ENCODE measurements at places on chromosomes 13 and 19. TPM values are rescaled to one million over a fixed set of nuclear protein-coding genes. Genes with fewer than 3 reads are reported as not detected.

- no peaks in the 10 kb centered on the region for H3K27me3 ChIP-seq
- H3K36me3 ChIP-seq: 0 out of 2 replicates have a peak, but pooled peaks cover 4% of the 10 kb centered on the region
- H3K4me1 ChIP-seq: no peaks in the 10 kb centered on the region
- no peak overlapping the region for H3K27ac ChIP-seq
- H3K4me3 ChIP-seq: no peak overlapping the region
Observed at GRCh38 chr13:97468331-97468730, 34.4 kb downstream of the RAP2A start.

DNA sequence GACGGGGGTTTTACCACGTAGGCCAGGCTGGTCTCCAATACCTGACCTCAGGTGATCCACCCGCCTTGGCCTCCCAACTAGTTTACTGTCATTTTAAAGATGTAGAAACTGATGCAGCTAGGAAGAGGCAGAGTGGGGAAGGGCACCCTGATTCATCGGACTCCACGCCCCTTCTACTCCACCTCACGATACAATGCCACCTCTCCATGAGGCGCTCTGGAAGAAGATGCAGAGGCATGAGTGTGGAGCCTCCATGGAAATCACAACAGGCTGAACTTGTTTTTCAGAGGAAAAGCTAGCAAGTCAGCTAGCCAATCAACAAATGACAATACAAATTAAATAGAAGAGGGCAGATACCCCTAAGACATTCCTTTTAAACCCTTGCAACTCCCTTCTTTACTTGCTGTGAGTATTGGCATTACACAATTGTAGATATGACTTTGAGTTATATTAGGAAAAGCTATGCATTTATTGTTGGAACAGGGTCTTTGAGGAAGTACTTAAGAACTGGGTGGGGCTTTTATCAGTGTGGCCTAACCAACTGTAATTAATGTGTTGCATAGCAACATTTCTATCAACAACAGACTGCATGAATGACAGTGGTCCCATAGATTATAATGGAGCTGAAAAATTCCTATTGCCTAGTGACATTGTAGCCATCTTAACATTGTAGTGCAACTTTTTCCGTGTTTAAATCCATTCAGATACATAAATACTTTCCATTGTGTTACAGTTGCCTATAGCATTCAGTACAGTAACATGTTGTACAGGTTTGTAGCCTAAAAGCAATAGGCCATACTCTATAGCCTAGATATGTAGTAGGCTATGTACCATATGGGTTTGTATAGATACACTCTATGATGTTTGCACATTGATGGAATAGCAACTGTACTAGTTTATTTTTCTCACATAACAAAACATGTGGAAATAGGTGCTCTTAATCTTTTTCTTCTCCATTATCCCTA, 17.6 kb downstream of the WDFY2 start:
- H3K4me1 ChIP-seq: peaks cover 52% of the 10 kb centered on the region
- H3K36me3 ChIP-seq: peaks cover 28% of the 10 kb centered on the region
- DNase-seq: no peak
- no peak overlapping the region for H3K27ac ChIP-seq
- no peaks in the 10 kb centered on the region for H3K27me3 ChIP-seq
- H3K4me3 ChIP-seq: no peak overlapping the region

NDUFA11 gene
- total RNA-seq: 321 TPM

CYP2B6 gene
- total RNA-seq: not detected

DNA sequence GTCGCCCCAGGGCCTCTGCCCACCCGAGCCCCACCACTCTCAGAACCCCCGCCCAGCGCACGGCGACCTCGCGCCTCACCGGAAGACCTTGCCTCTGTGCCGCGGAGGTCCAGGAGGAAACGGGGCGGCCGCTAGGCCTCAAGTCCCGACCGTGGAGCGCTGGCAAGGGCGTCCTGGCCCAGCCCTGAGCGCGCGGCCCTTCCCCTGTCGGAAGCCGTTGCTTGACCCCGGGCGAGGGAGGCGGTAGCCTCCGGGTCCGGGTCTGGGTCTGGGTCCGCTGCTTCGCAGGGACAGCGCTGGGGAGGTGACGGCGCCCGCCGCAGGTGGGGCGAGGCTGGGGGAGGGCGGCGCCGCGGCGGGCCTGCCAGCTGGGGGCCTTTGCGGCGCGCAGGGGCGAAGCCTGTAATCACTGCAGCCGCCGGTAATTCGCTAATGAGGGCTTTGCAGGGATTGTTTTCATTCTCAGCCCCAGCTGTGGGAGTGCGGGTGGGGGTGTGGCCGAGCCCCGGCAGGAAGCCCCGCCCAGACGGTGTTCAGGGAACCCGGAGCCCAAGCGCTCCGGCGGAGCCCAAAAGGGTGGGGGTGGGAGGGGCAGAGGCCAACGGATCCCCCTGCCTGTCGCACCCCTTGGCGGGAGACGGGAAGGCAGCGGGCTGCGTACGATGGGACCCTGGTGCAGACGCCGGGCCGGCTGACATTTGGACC, 8.6 kb downstream of the C19orf25 start:
- peak overlapping the region; percentile 51 for H3K27ac ChIP-seq
- H3K4me3 ChIP-seq: peak overlapping the region; percentile 83
- DNase-seq: no peak
- H3K27me3 ChIP-seq: peaks cover 8% of the 10 kb centered on the region

LRP3 gene
- 2.2 TPM for total RNA-seq

GRCh38 chr19:21584537-21584936, 79.1 kb downstream of the ZNF429 start:
- H3K27ac ChIP-seq: no peak overlapping the region
- no peak overlapping the region for H3K4me3 ChIP-seq
- peaks cover 2% of the 10 kb centered on the region for H3K27me3 ChIP-seq

DNA sequence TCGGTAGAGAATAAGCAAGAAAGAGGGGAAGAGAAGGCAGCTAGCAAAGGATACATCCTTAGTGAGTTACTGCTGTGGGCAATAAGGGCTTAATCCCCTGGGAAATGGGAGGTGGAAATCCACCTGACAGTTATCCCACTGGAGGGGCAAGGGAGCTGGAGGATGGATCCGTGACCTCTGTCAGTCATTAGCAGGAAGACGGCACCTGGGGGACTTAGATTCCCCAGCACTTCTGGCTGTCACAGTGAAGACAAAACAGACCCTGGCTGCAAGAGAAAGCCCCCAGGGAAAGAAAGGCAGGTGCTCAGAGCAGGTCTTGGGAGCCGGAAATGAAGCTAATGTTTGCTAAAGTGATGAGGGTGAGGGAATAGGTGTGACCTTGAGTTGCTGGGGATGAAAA, 70.4 kb upstream of the MRI1 start:
- no peak overlapping the region for H3K27ac ChIP-seq
- no peak for DNase-seq
- H3K4me1 ChIP-seq: peaks cover 11% of the 10 kb centered on the region

ASF1B gene
- 11.0 TPM for total RNA-seq

DNA sequence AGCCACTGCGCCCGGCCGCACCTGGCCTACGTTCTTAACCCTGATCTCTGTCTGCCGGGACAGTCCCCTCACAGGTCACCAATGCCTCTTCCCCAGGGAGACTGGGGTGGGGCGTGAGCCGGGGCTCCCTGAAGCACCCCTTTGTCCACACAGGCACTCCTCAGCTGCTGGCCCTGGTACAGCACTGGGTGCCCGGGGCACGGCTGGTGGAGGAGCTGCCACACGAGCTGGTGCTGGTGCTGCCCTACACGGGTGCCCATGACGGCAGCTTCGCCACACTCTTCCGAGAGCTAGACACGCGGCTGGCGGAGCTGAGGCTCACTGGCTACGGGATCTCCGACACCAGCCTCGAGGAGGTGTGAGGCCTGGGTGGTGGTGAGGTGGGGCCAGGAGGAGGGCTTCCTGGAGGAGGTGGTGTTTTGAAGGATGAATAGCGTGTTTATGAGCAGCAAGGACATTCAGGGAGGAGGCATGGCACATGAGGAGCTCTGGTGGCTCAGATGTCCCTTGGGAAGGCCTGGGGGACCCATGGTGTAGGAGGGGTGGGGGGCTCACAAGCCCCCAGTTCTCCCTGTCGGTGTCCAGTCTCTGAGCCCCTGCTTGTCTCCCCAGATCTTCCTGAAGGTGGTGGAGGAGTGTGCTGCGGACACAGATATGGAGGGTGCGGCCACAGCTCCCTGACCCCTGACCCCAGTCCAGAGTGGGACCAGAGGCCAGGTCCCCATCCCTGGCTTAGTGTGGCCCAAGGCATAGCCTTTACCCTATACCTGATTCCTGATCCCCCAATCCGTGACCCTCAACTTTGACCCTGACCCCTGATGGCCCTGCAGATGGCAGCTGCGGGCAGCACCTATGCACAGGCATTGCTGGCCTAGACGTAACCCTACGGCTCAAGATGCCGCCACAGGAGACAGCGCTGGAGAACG, 13.5 kb upstream of the ARHGAP45 start:
- peaks cover 3% of the 10 kb centered on the region for H3K27me3 ChIP-seq
- no peak for DNase-seq
- H3K4me3 ChIP-seq: no peak overlapping the region

DNA sequence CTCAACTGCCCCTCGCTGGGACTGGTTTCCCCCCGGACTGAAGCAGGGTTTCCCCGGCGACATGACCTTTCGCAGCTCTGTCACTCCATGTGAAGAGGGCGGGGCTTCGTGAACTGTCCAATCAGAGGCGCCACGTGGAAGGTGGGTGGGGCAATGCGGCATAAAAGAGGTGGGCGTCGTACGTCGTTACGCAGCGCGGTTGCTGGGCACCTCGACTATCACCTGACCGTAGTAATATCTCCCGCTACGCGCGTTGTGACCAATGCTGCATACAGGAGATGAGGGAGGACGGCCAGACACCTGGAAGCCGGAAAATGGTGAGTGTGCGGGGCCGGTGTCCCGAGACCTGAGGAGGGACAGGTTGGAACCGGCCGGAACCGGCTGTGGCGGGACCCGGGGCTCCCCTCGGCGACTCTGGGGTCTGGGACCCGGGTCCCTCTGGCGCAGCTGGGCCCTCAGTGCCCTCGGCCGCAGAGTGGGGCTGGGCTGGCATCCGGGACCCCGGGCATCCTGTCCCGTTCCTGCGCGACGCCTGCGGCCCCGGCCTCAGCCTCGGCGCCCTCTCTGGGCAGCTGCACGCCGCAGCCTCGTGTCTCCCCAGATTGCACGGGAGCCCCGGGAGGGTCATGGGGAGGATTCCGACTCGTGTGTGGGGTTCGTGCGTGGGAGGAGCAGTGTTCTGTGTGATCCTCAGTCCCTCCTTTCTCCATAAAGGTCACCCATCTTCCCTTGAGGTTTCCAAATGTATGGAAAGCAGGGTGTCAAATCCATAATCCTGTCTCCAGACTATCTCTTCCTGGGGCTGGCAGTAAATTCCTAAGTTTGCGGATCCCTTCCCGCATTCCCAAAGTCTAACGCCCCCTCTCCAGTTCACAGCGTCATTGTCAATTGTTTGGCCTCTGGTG, 32.2 kb downstream of the ZNF136 start:
- H3K27me3 ChIP-seq: peaks cover 5% of the 10 kb centered on the region
- DNase-seq: no peak
- no peak overlapping the region for H3K27ac ChIP-seq
- no peak overlapping the region for H3K4me3 ChIP-seq
- no peaks in the 10 kb centered on the region for H3K4me1 ChIP-seq
- peaks cover 67% of the 10 kb centered on the region for H3K36me3 ChIP-seq

DNA sequence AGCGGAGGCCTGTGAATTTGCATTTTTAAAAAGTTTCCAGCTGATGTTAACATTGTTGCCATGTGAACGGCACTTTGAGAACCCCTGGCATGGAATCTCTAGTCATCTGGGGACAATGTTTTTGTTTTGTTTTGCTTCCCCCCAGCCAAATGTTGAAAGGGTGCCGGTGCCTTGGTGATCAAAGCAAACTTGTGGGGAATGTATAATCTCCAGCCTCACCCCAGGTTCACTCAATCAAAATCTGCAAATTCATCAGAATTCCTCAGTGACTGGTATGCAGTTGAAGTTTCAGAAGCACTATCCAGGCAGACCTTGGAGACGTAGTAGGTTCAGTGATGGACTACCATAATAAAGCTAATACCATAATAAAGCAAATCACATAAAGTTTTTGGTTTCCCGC, 428.7 kb downstream of the MYO16 start:
- no peak overlapping the region for H3K27ac ChIP-seq
- no peaks in the 10 kb centered on the region for H3K27me3 ChIP-seq

SPRY2 gene
- total RNA-seq: 38.4 TPM

PDE4C gene
- not detected for total RNA-seq

KDELR1 gene
- total RNA-seq: 419 TPM

GRCh38 chr19:30085394-30085793, 143.4 kb downstream of the URI1 start:
- H3K27me3 ChIP-seq: peaks cover 9% of the 10 kb centered on the region
- no peaks in the 10 kb centered on the region for H3K4me1 ChIP-seq
- no peak overlapping the region for H3K4me3 ChIP-seq
- no peak overlapping the region for H3K27ac ChIP-seq

GRCh38 chr13:37433086-37433485, 165.5 kb downstream of the POSTN start:
- H3K4me3 ChIP-seq: no peak overlapping the region
- no peak overlapping the region for H3K27ac ChIP-seq
- no peaks in the 10 kb centered on the region for H3K27me3 ChIP-seq
- H3K4me1 ChIP-seq: peaks cover 35% of the 10 kb centered on the region
- no peak for DNase-seq
- peaks cover 9% of the 10 kb centered on the region for H3K36me3 ChIP-seq

GRCh38 chr19:47719047-47719859, 6.0 kb downstream of the EHD2 start:
- peaks cover 3% of the 10 kb centered on the region for H3K27me3 ChIP-seq
- H3K4me3 ChIP-seq: peak overlapping the region; percentile 86
- peaks cover 40% of the 10 kb centered on the region for H3K36me3 ChIP-seq

- H3K4me3 ChIP-seq: no peak overlapping the region
- DNase-seq: no peak
- no peak overlapping the region for H3K27ac ChIP-seq
- H3K27me3 ChIP-seq: peaks cover 6% of the 10 kb centered on the region
Observed at GRCh38 chr13:39855236-39855635, 199.8 kb downstream of the COG6 start.

DNA sequence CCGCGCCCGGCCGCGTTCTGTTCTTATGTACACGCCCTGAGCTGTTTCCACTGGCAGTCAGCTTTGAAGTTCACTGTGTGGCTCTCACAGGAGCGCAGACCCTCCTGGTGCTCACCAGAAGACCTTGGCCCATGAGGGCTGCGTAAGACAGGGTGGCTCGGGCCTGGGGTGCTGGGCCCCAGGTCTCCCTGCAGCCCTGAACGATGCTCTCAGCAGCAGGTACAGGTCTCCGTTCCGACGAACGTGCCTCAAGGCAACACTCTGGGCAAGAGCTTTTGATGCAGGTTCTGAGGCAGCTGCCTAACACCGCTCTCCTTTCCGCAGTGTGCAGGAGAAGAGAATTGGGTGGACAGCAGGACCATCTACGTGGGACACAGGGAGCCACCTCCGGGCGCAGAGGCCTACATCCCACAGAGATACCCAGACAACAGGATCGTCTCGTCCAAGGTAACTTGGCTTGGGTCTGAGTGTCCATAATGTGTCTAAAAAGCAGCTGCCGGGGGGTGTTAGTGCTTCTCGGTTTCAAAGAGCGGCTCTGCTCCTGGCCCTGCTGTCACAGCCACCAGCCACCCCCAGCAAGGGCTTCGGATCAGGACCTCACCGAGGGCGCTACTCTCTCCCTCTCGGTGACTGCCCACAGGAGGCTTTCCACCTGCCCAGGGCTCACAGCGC, 95.1 kb downstream of the ATP11A start:
- H3K4me1 ChIP-seq: peaks cover 4% of the 10 kb centered on the region
- peaks cover 9% of the 10 kb centered on the region for H3K36me3 ChIP-seq
- DNase-seq: no peak
- H3K27ac ChIP-seq: no peak overlapping the region
